Stimulated activated memory B cell treated with anti-CD40 and anti-IgM and Interleukin-4, amounts not matched to agents 10 μg/mL and 1 μg/mL and 100 μg/mL, for 72 hours (primary cell): ENCODE measurements at places on chromosomes 1 and 21.

DNA sequence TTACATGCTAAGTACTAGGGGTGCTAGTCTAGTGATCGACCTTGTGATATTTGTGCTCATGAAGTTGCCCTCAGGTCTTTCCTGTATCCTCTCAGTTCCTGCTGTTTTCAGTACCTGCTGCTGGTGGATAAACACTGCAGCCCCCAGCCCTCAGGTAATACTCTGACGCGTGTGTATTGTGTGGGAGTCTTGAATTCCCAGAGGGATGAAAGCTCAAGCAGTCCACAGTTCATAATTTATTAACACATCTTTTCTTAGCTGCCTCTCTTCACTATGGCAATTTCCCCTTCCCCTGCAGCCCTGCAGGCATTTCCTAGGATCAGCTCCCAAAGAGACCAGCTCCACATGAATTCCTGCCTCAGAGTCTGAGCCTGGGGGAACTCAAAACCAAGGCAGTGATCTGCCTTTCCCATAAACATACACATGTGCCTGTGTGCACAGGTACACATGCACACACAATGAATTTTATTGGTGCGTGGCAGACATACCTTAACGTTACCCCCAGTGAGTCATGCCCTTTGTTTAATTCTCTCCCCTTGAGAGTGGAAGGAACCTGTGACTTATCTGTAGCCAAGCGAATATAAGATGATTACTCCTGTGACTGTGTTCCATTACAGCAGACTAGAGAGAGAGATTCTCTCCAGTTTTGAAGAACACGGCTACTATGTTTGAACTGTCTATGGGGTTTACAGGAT lies 14.1 kb upstream of the HMGCS2 start:
- peak; percentile 38 for ATAC-seq

DNA sequence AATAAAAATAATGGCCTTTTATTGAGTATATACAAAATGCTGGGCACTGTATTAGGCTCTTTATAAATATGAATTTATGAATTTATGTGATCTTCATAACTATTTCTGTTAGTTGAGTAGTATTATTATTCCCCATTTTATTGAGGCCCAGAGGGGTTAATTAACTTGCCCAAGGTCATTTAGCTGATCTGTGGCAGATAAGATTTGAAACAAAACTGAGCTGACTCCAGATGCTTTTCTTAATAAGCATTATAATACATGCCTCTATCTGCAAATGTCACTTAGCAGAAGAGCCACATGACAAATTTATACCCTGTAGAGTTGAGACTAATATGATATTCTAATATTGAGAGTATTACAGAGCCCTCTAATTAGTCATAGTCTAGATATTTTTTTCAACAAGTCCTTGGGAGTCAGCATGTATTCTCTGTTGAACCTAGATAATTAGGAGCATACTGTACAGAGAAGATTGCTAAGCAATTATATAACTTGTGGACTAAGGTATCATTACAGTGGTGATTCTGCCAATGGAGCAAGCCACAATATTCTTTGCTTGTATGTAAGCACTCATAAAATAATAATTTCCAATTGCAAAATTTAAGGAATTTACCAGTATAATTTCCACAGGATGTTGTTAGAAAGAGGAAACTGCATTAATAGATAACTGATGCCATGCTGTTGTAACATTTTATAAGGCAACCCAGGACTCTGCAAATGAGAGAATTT lies 112.0 kb downstream of the LRRC40 start:
- no peak for ATAC-seq

DNA sequence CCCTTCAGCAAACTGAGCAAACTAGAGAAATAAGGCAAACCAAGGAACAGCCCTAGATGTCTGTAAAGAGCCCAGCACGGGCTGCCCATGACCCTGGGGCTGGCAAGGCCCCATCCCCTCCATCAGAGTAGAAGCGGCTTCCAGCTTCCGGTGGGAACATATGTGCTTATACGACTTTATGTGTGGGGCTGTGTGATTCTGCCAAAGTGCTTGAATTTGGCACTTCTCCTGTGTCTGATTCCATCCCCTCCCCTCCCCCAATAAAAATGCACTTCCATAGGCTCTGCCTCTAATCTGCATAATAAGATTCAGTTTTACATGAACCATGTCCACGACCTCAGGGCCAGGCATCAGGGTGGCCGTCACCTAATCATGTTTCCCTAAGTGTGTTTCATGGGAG lies 236.6 kb downstream of the DSCAM start:
- ATAC-seq, result no peak

DNA sequence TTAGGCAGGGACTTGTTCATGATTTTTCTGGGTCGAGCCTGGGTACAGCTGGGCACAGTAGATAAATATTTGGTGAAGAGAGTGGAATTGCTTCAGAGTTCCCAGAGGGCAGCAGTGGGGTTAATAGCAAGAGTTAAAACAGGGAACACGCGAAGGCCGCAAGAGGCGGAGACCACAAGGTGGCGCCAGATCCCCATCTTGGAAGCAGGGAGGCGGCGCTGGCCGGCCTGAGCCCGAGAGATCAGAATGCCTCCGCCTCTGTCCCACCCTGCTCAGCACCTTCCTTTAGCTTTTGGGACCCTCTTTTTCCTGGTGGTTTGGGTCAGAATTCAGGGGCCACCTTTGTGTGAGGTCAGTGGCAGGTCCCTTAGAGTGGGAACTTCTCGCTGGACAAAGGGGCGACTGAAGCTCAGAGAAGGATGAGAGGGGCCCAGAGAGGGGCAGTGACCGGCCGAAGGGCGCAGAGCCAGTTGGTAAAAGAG lies 6.5 kb upstream of the PADI2 start:
- peak; percentile 87 for ATAC-seq

- no peak for ATAC-seq
Observed at GRCh38 chr1:214584805-214585766, 17.9 kb upstream of the CENPF start.

DNA sequence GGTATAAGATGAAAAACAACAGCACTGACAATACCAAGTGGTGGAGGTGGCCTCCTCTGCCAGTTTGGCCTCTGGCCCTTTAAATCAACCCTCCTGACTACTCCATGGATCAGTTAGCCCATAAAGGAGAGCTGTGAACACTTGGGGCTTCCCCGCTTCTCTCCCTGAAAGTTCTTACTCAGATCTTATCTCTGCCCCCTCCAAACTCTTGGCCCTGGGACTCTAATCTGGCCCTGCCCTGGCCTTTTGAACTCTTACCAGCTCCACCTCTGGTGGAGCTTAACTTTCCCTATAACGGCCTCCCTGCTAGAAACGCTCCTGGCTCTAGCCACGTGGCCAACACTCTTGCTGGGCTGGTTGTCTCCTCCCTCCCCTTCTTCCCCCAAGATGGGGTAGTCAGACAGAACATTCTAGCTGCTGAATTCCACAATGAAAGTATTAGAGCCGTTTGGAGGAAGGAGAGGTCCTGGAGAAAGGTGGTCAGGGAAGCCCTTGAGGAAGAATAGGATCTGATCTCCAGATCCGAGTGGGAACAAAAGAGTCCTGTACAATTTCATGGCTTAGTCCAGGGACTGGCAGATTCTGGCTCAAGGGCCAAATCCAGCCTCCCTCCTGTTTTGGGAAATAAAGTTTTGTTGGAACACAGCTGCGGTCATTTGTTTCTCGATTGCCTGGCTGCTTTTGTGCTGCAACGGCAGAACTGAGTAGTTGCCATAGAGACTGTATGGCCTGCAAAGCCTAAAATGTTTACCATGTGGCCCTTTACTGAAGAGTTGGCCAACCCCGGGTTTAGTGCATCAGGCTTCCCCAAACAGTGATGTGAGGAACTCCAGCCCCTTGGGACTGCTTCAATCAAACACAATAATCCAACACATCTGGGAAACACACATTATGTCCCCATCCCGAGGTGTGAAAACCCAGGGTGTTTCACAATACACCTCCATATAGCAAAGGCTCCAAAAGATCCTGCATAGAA lies 9.5 kb upstream of the PIGR start:
- peak; percentile 69 for ATAC-seq

DNA sequence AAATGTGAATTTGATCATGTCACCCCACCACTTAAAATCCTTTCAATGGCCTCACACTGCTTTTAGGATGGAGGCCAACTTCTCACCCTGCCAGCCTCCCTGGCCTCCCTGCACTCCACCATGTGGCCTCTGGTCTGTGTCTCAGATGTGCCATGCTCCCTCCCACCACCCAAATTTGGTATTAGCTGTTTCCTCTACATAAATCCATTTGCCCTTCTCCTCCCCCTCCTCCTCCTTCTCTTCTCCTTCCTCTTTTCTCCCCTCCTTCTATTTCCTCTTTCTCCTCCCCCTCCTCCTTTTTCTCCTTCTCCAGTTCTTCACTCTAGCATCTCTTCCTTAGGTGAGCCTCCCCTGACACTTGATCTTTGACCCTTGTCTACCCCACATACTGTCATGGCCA lies 16.7 kb upstream of the GUCA2B start:
- no peak for ATAC-seq

DNA sequence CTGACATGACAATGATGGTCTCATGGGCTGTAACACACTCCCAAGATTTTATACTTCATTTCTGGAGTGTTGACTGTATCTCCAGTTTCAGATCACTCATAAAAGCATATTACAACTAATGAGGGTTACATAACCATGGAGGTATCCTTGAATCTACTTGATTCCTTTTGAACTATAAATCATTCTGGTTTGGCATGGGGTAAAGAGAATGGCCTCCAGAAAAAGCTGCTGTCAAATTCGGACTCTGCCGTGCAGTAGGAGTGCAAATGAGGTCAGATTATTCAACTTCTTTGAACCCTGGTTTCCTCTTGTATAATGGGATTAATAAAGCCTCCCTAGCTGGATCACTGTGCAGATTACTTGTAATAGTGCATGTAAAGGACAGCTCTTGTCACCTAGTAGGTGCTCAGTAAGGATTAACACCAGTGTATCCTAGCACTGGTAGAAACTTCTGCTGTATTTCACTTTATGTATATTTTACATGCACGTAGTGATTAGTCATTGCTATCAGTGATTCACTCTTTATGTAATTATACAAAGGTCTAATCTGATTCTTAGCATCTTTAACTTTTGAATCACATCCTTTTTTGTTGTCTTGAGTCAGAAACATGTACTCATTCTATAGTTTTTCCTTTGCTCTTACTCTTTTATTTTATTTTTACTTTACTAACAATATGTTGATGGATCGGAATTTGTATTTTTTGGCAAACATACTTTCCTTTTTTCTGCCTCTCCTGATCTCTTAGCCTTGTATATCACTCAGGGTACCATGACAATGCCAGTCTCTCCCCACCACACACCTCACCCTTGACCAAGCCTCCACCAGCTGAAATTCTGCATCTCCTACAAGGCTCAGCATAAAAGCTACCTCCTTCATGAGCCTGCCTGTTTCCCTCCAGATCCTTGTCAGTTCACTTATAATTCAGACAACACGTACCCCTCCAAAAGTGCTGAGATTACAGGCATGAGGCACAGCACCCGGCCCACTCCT lies 3.2 kb downstream of the LRRC8C start:
- no peak for ATAC-seq

GRCh38 chr1:154578058-154578418 lies 10.5 kb downstream of the CHRNB2 start:
- ATAC-seq, result no peak

DNA sequence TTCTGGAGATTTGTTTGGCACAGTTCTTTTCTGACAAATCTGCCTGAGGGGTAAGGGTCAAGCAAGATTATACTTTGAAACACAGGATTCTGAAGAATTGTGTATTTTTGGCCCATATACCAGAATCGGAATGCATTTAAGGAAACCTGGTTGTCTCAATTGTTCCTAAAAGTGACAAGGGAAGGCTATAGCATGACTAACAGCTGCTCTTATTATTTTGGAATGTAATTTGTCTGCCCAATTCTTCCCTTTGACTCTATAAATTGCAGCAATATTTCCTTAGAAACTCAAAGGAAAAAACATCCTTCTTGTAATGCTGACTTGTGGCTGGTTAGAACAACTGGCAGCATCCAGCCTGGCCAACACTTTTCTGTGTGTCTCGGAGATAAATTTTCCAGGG lies 15.8 kb upstream of the VCAM1 start:
- no peak for ATAC-seq

- no peak for ATAC-seq
Observed at GRCh38 chr1:228736844-228737445, 1.7 kb downstream of the RHOU start.

DNA sequence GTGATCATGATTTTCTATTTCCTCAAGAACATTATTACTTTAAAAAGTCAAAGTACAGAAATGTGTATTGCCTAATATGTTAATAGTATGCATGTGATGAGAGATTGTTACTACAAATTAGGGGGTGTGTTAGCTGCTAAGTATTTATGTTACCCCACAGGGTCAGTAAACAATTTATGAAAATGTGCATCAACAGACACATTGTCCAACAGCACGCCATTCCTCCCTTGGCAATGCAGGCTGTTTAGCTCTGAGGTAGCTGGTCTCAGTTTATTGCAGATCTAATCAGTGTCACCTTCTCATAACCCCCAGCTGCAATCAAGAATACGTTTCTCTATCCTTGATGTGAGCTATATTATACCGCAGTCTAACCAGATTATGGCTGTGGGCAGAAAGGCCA lies 99.4 kb downstream of the TNR start:
- no peak for ATAC-seq

- no peak for ATAC-seq
Observed at GRCh38 chr1:81682490-81682889, 118.2 kb upstream of the ADGRL2 start.

GRCh38 chr1:167430134-167430848 lies 88.0 kb downstream of the CD247 start:
- ATAC-seq, result peak; percentile 80

- ATAC-seq, result no peak
Observed at GRCh38 chr1:76292418-76293184, 218.1 kb downstream of the ST6GALNAC3 start.

DNA sequence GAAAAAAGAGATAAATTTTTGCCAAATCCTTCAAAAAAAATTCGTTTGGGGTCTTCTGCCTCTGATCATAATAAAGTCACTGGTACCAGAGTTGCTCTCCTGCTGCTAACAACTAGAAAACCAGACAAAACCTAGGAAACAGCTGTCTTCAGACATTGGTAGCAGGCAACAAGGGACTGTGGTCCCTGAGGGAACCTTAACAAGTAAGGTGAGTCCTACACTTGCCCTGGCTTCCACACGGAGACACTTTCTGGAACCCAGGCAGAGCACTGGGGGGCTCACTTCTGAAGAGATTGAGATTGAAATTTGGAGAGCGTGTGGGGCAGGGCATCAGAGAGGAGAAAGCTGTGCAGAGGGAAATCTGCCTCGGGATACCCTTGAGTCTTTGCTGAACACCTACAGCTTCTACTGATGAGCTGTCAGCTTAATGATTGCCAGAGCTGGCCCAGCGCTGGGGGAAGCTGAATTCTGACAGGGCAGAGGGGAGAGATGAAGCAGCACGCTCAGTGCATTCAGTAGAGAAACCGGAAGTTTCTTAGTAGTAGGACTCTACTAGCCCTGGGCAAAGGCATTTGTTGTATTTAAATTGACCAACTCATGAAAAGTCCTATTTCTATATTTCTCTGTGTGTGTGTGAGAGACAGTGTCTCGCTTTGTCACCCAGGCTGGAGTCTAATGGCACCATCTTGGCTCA lies 18.5 kb upstream of the FAM89A start:
- ATAC-seq, result no peak

DNA sequence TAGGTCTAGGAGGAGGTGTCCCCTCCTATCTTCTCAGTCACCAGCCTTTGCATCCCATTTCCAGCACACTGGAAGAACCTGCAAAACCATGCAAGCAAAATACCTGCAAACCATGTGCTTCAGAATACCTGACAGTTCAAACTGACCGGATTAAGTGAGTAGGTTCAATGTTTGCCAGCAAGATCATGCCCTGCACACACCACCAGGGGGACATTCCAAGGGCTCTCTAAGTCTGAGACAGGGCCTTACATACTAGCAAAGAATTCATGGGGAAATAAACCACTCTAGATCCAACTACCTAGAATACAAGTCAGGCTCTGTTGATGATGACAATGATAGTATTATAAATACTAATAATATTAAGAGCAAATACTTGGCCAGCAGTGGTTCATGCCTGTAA lies 27.6 kb downstream of the INPP5B start:
- no peak for ATAC-seq

- ATAC-seq, result no peak
Observed at GRCh38 chr21:41008974-41009373, 159.0 kb upstream of the BACE2 start.
